Stimulated activated CD4-positive, alpha-beta T cell treated with anti-CD3 and anti-CD28 coated beads, Interleukin-1b, Interleukin-23, amount 100 ng/mL, for 4 hours (primary cell): ENCODE measurements at places on chromosomes 1 and 21.

DNA sequence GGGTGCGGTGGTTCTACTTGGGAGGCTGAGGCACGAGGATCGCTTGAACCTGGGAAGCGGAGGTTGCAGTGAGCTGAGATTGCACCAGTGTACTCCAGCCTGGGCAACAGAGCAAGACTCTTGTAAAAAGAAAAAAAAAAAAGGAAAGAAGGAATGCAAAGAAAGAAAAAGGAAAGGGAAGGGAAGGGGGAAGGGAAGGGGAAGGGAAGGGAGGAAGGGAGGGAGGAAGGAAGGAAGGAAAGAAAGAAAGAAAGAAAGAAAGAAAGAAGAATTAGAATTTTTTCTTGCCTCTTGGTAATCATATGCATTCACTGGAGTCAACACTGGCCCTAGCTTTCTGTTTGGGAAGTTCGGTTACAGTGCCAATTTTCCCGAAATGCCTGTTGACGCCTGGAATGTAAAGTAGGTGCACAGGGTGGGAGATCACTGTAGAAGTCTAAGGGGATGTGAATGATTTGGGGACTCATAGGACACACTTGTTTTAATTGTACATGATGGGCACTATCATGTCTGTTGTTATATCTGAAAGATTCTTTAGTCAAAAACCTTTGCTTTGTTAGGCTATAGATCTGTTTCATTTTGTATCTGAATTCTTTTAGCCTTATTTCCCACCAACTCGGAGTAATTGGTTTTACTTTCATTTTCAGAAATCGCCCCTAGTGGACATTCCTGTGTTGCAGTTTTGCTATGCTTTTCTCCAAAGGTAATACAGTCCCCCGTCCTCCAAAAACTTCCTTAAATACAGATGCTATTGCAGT lies 59.8 kb upstream of the MORC3 start:
- no peak for DNase-seq

GRCh38 chr1:185350027-185350442 lies 33.0 kb upstream of the IVNS1ABP start:
- DNase-seq = no peak

- DNase-seq = no peak
These were observed 49.0 kb upstream of the VAMP3 start for GRCh38 chr1:7721940-7722669.

- no peak for DNase-seq
These were observed 3.7 kb downstream of the DEDD start for GRCh38 chr1:161128591-161129420.

GRCh38 chr1:116738673-116739370 lies 15.4 kb upstream of the CD2 start:
- DNase-seq = peak; percentile 64

- DNase-seq = no peak
These were observed 125.0 kb upstream of the JUN start for GRCh38 chr1:58908561-58909560.
